Heart left ventricle (tissue), 16 donors: ENCODE measurements at places on chromosomes 6 and 20.

DNA sequence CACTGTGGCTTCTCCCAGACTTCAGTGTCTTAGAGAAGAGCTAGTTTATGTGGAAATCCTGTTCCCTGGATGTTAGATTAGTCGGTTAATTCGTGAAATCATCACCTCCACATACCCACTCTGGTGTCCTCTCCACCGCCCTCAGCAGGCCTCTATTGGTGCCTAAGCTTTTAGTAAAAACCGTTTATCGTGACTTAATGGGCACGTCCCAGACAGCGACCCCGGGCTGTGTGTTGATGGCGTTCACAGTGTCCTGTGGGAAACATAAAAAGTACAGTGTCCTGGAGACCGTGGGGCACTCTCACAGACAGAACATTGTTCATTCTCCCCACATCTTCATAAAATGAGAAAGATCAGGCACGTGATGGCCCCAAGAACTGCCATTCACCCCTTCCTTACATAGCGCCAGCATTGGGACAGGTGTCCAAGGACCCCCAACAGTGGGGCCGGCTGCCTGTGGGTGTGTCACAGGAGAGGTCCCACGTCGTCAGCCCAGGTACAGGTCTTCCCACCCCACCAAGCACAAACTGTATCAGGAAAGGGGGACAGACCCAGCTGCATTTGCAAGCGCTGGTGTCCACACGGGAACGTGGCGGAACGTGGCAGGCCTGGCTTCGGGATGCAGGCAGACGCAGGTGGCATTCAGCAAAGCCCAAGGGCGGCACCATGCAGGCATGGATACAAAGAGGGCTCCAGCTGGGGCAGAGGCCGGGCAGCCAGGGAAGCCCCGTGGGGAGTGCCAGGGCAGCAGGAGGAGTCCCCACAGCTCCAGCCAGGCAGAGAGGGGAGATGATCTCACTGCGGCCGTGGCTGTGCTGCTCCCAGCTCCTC lies 237.7 kb downstream of the DLL1 start:
- peak; percentile 9 for DNase-seq

GRCh38 chr20:54347166-54347833 lies 128.1 kb upstream of the DOK5 start:
- DNase-seq: no peak

DNA sequence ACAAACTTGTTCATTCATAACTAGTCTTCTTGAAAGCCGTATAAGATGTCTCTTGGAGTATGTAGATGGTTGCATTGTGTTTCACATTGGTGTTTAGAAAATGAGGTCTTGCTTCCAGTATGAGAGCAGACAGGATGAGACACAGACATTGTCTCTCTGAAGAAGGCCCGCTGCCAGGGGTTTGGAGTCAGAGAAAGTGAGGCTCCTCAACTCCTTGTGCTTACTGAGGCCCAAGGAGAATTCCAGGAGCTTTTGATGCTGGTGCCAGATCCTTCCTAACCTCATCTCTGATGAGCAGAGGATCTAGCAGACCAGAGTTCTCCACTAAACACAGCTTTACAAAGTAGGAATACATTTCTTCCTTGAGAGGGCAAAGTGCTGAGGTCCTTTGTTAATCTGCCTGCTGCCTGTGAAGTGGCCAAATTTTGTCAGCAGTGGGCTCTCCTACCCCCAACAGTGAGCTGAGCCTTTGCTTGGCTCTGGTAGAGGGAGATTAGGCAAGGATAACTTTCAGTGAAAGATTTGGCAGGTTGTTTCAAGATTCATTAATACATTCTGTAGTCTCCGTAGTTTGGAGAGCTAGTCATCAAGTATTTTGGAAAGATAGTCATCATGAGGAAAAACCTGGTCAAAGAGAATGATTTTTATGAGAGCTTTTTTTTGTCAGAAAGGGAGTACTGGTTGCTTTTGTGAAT lies 9.7 kb downstream of the MAPRE1 start:
- no peak for DNase-seq

DNA sequence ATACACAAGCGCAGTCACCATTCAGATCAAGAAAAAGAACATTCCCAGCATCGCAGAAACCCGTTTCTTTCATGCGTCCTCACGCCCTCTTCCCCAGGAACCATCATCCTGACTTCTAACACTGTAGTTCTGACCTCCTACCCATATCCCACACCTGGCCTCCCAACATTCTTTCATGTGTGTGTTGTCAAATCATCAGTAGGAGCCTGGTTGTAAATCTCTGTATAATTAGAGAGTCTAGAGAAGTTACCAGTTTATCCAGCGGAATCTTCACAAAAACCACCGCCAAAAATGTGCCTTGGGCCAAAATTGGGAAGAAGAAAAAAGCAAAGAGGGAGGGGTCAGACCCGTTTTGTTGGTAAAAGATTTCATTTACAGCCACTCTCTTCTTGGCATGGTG lies 91.6 kb downstream of the RTN4IP1 start:
- DNase-seq: no peak

DNA sequence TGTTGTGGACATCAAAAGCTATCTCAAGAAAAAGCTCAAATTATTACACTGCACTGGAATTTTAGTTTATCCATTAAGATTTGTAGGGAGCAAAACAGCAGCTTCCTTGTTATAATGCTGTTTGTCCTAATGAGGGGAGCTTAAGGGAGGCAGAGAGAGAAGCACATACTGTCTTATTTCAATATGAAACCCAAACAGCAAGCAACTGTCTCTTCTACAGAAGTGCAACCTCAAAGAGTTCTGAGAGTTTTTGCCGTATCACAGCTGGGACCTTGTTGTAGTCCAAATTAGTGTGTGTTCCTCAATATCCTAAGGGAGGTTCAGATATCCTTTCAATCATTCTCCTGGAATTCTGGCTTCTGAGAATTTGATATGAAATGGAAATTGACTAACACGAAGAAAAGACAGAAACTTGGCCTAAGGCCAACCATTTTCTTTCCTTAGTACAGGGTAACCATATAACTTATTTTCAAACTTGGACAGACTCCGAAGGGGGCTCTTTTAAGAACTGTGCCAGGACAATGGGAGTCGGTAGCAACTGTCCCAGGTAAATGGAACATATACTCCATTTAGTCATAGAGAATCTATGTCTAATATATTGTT lies 149.3 kb upstream of the CCN2 start:
- no peak for DNase-seq

DNA sequence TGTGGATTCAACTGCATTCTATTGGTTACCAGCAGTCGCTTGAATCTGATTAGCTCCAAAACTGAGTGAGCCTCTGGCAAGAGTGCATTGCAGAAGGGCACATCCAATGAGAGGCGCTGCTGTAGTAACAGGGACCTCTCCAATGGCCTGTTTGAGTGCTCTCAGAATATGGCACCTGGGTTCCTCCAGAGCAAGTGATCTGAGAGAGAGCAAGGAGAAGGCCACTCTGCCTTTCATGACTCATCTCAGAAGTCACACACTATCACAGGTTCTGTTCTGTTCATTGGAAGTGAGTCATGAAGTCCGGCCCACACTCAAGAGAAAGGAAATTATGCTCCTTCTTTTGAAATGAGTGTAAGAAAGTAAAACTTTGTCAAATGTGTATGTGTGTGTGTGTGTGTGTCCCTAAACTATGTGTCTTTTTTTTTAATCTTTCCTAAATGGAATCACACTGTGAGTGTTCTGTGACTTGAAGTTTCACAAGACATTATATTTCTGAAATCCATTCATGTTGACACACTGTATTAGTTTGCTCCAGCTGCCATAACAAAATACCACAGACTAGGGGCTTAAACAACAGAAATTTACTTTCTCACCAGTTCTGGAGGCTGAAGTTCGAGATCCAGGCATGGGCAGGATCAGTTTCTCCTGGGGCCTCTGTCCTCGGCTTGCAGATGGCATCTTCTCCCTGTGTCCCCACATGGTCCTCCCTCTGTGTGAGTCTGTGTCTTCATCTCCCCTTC lies 138.3 kb upstream of the CDYL start:
- no peak for DNase-seq

DNA sequence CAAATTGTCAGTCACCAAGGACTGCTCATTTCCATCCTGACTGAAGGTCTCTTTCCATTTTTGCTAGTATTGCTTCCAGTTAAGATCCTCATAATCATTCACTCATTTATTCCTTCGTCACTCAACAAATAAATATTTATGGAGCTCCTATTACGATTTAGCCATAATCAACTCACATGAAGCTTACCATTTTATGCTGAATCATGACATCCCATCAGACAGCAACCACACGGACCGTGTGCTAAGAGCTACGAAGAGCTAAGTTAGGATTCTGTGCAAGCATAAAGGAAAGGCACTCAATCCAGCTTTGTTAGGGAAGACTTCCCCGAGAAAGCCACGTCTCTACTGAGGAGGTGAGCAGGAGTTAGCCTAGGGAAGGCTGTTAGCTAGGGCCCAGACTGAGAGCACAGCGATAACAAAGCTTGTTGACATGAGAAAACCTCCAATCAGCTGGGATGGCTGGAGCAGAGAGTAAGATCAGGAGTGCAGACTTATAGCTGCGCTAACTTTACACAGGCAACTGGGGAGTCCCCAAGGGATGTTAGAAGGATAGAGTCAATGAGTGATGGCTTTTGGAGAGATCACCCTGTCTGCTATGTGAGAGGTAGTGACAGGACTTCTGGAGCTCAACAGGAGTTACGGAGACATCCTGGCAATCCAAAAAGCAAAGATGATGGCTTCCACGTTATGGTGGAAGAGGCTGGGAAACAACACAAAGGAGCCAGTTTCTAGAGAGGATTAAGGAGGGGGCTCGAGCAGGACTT lies 2.6 kb upstream of the GID8 start:
- DNase-seq: no peak

DNA sequence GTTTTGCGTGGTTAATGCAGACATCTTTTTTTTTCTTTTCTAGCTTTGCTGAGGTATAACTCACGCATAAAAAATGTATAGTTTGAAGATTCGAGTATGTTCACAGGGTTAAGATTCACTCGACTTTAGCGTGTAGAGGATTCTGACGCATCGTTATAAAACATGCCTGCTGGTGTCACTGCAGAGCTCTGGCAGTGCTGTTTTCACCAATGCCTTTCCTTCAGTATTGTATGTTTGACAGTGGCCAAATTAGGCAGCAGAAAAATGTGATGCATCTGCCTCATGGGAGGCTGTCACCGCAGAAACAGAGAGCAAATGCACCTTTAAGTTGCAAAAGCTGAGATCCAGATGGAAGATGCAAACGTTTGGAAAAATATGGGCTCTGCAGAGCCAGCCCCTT lies 18.0 kb upstream of the SIRPB2 start:
- no peak for DNase-seq

- no peak for DNase-seq
These were observed 202.8 kb upstream of the BTBD3 start for GRCh38 chr20:11714886-11715285.

- no peak for DNase-seq
These were observed 41.0 kb upstream of the MPC1 start for GRCh38 chr6:166423781-166424180.

DNA sequence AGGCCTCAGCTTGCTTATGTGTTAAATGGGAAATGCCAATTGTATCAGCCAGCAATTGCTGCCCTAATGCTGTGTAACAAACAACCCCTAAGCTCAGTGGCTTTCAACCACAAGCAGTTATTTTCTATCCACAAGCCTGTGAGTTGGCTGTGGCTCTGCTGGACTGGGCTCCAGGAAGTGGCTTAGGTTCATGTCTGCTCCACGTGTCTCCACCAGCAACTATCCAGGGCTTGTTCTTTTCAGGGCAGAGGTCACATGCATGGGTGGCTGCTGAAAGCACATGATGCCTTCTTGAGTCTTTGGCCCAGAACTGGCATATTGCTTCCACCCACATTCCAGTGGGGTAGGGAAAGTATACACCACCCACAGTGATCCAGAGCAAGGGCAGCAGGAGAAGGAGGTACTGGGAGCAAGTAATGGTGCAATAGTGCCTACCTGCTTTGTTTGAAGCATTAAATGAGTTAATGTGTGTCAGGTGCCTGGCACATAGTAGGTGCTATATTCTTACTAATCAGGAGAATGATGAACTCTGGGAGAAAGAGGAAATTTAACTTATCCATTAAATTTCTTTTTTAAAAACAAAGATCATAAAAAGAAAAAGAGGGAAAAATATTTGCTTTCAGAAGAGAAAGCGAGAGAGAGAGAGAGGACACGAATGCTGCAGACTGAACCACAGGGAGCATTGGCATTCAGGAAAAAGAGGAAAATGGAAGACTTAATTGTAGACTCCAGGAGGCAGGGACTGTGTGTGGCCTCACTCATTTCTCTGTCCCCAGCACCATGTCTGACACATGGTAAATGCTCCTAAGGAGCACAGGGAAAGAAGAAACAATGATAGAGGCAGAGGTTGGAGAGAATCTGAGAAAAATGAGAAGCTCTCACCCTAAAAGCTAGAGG lies 25.2 kb upstream of the RNF24 start:
- DNase-seq: no peak

DNA sequence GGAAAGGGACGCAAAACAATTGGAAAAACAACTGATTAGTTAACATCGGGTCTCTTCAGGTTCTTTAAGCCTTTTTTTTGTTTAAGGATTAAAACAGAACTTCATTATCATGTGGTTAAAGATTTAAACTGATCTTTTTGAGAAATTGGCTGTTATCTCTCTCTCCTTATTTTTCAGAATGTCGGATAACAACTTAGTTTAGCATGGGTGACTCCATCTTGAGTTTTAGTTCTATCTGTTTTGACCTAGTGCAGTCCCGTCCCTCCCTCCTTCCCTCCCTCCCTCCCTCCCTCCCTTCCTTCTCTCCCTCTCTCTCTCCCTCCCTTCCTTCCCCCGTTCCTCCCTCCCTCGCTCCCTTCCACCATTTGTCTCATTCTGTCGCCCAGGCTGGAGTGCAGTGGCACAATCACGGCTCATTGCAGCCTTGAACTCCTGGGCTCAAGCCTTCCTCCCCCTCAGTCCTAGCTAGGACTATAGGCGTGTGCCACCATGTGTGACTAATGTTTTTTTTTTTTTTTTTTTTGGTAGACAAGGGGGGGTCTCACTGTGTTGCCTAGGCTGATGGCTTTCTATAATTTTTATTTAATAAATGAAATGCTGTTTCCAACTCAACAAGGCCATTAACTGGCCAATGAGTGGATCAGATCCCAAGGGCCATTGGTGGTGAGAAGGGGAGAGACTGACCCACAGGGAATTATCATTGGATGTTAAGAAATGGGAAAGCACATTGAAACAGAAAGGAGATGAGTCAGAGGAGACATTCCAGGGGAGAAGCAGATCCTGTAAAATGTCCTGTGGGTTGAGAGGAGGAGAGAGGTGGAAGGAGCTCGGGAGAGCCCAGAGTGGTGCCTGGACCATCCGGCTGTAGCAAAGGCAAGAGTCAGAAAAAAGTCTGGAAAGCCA lies 13.6 kb downstream of the BAK1 start:
- DNase-seq: no peak

DNA sequence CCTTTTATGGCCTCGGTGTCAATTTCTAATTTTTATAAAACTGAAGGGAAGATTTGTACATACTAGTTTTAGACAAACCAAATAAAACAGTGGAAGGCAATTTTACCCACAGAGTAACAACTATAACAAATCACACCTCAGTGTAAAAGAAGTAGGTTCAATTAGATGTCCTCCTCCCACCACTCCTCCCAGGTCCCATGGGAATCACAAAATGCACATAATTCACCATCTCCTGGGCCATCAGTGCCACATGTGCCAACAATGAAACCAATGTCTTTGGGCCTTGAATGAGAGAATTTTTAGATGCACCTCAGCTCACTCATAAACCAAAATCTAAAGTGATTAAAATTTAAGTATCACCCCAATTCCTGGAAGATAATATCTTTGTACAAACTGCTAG lies 267.8 kb downstream of the BTBD9 start:
- no peak for DNase-seq
